ENCODE measurements at places on chromosomes 12 and 14. TPM values are rescaled to one million over a fixed set of nuclear protein-coding genes. Genes with fewer than 3 reads are reported as not detected.

GRCh38 chr12:51246254-51246853 lies 7.7 kb downstream of the DAZAP2 start:
- no peak for DNase-seq

Gene TSHR
- total RNA-seq, result not detected

- DNase-seq, result no peak
These were observed 908.6 kb upstream of the MDGA2 start for GRCh38 chr14:48584031-48584430.

Gene STYK1
- not detected for total RNA-seq

DNA sequence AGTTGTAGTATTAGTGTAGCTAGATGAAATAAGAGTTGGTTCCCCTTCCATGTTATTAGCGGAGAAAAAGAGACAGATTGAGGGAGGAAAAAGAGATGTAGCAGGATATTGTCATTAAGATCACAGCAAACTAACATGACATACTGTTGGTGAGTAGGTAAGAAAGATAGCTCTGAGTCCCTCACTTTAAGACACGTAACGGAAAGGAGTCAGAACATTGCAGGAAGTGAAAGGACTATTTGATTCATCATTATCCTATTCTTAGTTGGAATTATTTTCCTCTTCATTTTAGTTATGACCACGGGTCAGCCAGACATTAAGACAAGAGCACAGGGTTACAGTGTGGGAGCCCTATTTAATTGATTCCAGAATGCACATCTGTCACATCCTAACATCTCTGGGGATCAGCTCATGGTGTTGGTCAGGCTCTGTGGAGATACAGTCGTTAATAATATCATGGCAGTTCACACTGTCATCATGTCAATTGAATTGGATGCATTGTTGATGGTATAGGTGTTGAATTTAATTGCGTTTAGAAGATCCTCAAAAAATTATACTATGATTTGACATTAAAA lies 55.0 kb downstream of the TMX1 start:
- DNase-seq, result no peak

DNA sequence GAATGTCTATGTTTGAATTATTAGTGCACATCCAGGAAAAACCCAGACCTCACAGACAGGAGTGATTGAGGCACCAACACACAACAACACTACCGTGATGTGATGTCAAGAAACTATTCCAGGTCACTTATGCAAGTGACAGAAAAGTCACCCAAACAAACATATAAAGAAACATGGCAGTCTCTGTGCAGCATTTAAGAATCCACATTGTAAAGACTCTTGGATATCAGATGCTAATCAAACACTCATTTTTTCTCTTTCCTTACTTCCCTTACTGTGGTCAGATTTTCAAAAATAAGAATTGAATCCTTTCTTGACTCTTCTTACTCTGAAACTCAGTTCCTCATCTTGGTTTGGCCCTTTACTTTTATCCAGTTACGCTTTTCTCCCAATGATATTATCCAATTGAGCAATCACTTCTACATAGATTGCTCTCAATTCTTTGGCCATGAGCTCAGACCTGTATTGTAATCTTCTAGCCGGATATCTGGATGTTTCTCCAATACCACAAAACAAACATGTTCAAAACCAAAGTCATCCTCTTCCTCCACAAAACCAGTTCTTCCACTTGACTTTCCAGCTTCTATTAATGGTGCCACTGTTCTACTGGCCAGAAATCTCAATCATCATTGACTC lies 115.4 kb downstream of the DUSP6 start:
- no peak for DNase-seq

DNA sequence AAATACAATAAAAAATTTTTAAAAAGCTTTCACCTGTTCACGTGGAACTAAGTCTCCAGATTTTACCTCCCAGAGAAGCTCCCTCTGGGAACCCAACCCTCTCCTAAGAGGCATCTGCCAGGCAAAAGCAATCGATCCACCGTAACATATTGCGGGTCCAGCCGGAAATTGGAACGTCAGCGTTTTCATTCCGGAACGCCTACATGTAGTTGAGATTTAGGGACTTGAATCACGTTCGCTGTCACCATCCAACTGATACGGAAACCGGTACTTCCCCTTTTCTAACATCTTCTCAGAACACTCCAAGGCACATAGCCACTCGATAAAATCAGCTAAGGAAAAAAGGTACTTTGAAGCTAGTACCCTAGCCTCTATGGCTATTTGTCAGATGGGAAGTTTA lies 70.3 kb downstream of the COX16 start:
- DNase-seq, result no peak

Gene LRRC43
- 0.74 TPM for total RNA-seq

DNA sequence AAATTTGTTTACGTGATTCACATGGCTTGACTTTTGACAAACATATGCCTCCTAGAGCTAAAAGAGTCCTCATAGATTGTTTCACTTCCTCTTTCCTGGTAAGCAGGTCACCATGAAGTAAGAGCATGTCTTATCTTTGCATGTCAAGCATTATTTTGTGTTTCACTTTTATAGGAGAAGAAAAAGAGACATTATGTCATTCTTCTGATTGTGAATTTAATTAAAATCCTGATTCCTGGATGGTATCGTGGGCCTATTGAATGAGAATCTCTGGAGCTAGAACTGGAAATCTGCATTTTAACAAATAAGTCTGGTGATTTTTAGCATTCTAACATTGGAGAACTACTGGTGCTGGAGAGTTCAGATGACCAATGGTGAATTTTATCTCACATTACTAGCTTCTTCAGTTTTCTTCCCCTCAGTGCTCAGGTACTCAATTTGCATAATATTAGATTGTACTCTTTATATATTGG lies 218.6 kb upstream of the ATP2B1 start:
- no peak for DNase-seq

- peak; percentile 64 for DNase-seq
These were observed 4.0 kb downstream of the CHD4 start for GRCh38 chr12:6603095-6603567.

Gene SAMD15
- 0.08 TPM for total RNA-seq

Gene TMTC1
- total RNA-seq, result 38.4 TPM

DNA sequence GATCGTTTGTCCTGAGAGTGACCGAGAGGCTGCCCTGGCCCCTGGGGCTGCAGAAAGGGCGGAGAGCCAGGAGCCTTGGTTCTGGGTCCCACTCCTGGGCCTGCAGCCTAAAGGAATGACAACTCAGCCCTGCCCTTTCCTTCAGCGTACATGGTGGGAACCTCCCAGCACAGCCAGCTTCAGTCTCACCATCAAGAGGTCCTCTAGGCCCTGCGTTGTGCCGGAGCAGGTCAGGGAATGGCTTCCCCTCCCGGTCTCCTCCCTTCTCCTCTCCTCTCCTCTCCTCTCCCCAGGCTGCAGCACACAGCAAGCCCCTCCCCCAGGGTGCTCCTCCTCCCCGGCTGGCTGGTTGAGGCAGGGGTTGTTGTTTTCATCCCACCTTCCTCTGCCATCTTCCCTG lies 44.6 kb upstream of the TUNAR start:
- no peak for DNase-seq

- no peak for DNase-seq
These were observed 641.7 kb upstream of the TMEM132C start for GRCh38 chr12:127625176-127625771.

DNA sequence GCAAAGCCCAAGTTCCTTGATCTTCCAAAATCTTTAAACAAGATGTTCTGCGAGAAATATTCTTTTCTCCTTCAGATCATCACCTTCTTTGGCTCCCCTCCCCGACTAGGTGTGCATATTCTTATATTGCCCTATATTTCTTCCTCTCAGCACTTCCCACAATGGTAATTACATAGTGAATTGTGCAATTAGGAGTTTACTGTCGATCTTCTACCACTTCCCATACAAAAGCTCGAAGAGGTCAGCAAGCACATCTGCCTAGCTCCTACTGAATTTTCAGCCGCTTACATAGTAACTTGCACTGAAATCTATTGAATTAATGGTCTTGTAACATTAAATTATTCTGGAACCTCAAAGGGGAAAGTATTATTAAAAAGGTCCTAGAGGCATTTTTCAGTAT lies 16.7 kb downstream of the OSBPL8 start:
- no peak for DNase-seq

DNA sequence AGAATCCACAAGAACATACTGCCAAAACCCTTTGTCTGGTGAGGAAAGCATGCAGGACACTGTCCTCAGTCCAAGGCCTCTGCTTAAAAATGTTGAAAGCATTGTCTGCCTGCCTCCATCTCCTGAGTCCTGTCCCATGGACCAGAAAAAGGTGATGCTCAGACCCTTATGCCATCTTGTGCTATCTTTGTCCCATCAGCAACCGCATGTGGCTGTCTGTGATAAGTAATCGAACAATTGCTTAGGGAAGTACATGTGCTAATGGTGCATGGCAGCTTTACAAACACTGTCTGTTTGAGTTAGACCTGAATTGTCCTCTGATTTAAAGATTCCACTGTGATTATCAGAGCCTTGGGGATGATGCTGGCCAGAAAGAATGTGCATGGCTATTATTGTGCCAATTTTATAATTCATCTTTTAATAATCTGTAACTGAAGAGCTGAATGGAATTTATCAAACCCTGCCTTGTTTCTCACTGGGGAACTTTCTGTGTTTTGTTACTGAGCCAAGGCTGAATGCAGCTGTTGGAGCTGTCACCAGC lies 177.5 kb downstream of the DACT1 start:
- DNase-seq, result no peak

DNA sequence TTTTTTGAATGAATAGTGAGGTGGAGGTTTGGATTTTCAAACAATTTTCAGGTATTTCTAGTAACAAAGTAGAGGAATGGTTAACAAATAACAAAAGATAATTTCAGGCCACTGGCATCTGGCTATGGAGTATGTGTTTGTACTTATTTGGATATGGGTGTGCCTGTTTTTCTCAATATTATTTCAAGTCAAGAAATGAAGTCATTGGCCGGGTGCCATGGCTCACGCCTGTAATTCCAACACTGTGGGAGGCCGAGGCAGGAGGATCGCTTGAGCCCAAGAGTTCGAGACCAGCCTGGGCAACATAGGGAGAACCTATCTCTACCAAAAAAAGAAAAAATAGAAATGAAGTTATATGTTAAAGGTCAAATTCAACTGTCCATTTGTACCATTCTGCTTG lies 13.9 kb downstream of the SLC35E3 start:
- DNase-seq, result no peak

DNA sequence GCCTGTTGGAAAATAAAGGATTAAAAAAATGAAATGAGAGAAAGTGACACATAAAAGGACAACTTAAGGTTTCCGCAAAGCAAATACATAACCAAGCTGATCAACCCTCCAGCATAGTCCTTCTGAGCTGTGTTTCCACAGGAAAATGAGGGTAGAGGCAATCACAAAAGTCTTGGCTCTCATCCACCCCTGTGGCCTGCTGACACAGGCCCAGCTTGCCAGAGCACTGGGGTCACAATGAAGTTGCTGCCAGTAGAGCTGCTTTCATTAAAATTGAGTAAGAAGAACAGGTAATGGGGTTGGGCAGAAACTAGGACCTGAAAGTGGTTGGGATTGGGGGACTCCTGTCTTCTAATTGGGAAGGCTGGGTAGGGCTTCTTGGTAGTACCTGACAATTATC lies 65.9 kb downstream of the RERG start:
- no peak for DNase-seq

Gene CD163L1
- 2.5 TPM for total RNA-seq

DNA sequence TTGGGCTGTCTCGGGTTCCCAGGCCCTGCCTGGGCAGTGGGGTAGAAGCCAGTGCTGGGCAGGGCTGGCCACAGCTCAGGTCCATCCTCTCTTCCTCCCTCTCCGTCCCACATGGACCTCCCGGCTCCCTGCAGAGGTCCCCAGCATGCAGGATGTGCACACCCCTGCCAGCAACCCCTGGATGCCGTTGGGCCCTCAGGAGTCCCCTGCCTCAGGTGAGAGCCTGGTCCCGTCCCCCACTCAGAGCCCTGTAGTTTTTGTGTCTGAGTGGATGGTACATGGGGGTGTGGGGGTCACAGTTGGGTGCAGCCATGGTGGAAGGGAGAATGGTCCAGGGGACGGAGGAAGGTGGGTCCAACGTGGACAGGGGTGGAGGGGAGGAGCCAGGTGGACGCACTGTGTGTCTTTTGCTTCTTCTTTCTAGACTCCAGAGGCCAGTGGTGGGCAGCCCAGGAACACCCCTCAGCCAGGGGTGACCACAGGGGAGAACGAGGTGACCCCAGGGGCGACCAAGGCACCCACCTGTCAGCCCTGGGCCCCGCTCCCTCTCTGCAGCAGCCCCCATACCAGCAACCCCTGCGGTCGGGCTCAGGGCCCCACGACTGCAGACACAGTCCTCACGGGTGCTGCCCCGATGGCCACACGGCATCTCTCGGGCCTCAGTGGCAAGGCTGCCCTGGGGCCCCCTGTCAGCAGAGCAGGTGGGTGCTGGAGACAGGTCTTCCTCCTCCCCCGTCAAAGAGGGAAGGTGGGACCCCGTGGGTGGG lies 21.7 kb downstream of the PAPLN start:
- no peak for DNase-seq

Gene ETFBKMT
- total RNA-seq, result 6.6 TPM

GRCh38 chr12:95646781-95647190 lies 95.5 kb upstream of the USP44 start:
- DNase-seq, result no peak

- no peak for DNase-seq
These were observed 10.1 kb downstream of the SHMT2 start for GRCh38 chr12:57239587-57240065.

Gene RPGRIP1
- 0.30 TPM for total RNA-seq

Gene KRT73
- not detected for total RNA-seq

- DNase-seq, result no peak
These were observed 2.2 kb upstream of the PPTC7 start for GRCh38 chr12:110585231-110585799.

- DNase-seq, result no peak
These were observed 1.3 kb upstream of the ATP2A2 start for GRCh38 chr12:110279566-110280375.

DNA sequence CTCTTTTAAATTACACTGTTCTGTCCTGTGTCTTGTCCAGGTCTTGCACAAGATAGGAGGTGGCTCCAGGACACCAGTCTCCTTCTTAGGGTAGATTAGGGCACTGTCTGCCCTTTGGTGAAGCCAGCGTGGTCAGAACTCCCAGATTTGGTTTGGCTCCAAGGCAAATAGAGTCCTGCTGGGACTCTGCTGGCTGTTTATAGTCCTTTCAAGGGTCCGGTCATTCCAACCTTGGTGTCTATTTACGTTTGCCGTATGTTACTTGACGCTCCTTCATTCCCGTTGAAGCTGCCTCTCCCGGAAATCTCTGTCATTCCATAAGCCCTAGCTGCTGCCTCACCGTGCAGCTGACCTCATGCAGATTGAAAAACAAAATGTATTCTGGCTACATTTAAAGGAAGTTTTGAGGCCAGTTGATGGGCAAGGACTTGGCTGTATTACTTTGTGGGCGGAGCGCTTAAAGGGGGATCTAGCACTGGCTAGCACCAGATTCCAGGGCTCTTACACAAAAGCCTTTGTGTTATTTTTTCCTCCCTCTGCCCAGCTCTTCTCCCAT lies 180.6 kb downstream of the AKAP6 start:
- DNase-seq, result peak; percentile 55

DNA sequence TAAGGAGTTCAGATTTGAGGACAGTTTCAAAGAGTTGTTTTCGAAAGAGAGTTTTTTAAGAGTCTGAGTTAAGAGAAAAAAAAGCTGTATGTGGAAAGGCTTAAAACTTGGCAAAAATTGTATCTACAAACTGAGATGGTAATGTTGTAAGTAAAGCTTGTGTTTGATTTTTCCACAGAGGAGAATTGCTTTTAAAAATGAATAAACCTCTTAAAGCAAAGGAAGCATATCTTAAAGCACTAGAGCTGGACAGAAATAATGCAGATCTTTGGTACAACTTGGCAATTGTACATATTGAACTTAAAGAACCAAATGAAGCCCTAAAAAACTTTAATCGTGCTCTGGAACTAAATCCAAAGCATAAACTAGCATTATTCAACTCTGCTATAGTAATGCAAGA lies 50.3 kb downstream of the TMTC3 start:
- DNase-seq, result no peak

- DNase-seq, result no peak
These were observed 119.5 kb downstream of the PAH start for GRCh38 chr12:102797528-102797927.

Data from left ventricle myocardium inferior (tissue), 1 donor.